Breast epithelium (tissue), 4 donors: ENCODE measurements at places on chromosomes 4 and X. TPM values are rescaled to one million over a fixed set of nuclear protein-coding genes. Genes with fewer than 3 reads are reported as not detected.

DNA sequence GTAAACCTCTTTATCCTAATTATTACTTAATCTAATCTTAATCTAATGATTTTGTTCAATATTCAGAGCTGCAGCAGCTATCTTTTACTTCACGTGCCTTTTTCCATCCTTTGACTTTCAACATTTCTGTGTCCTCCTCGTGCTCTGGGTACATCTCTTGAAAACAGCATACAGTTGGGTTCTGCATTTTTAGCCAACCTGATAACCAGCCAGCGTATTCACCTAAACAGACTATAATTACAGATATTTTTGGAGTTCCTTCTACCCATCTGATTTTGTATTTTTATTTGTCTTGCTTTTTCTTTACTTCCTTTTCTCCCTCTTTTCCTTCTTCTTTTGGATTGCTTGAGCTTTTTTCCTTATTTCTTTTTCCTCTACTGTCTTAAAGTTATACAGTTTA lies 16.2 kb upstream of the JAKMIP1 start:
- DNase-seq: no peak
- H3K4me3 ChIP-seq: no peak overlapping the region
- H3K27ac ChIP-seq: no peak overlapping the region
- no peaks in the 10 kb centered on the region for H3K36me3 ChIP-seq

DNA sequence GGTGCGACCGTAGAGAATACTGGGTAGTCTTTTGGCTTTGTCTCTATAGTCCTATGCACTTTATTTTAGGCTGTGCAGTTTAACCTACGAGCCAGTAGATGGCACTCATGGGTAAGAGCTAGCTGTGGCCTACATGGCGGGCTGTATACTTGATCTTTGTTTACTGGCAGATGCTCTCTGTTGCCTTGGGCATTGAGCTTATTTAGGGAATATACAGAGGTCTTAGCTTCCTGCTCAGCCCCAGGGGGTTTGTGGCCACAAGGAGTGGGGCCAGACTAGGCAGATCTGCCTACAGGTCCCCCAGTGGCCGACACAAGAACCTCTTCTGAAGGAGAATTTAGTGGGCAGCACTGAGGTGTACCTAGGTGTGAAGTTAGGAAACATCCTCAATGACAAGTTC lies 227.6 kb upstream of the HDX start:
- no peak overlapping the region for H3K27ac ChIP-seq
- DNase-seq: no peak
- H3K4me3 ChIP-seq: no peak overlapping the region
- H3K4me1 ChIP-seq: no peaks in the 10 kb centered on the region

GRCh38 chr4:86333236-86333635 lies 26.6 kb downstream of the MAPK10 start:
- no peak overlapping the region for H3K27ac ChIP-seq
- no peaks in the 10 kb centered on the region for H3K27me3 ChIP-seq
- no peak overlapping the region for H3K4me3 ChIP-seq
- H3K4me1 ChIP-seq: no peaks in the 10 kb centered on the region
- H3K36me3 ChIP-seq: no peaks in the 10 kb centered on the region

DNA sequence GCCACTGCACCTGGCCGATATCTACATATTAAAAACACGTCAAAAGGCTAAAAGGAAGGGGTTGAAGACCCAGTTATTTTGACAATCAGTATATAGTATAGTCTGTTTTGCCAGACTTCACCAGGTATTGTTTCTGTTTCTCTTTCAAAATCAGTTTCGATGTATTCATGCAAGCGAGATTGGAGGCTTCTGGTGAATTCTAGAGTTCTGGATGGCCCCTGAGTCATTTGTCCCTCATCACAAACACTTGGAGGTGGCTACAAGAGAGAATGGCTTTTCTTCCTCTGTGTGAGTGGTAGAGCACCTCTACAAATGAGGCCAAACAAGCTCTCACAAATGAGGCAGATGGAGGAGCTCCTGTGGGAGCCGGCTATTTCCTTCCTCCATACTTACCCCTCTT lies 68.6 kb upstream of the ADGRG2 start:
- no peak for DNase-seq
- no peaks in the 10 kb centered on the region for H3K36me3 ChIP-seq
- no peak overlapping the region for H3K27ac ChIP-seq
- no peaks in the 10 kb centered on the region for H3K4me1 ChIP-seq
- no peak overlapping the region for H3K4me3 ChIP-seq
- peaks cover 5% of the 10 kb centered on the region for H3K27me3 ChIP-seq

- H3K27ac ChIP-seq: no peak overlapping the region
- H3K36me3 ChIP-seq: no peaks in the 10 kb centered on the region
- no peaks in the 10 kb centered on the region for H3K27me3 ChIP-seq
- H3K4me3 ChIP-seq: no peak overlapping the region
Measured at GRCh38 chr4:96052827-96053226, 212.9 kb downstream of the PDHA2 start.

DNA sequence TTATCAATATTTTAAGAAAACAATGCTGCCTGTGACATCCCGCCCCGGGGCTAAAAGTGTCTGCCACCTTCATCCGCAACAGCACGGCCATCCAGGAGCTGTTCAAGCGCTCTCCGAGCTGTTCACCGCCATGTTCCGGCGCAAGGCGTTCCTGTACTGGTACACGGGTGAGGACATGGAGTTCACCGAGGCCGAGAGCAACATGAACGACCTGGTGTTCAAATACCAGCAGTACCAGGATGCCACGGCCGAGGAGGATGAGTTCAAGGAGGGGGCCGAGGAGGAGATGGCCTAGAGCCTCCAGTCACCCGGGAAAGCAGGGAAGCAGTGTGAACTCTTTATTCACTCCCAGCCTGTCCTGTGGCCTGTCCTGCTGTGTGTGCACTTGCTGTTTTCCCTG lies 12.1 kb upstream of the KLHL13 start:
- H3K27ac ChIP-seq: no peak overlapping the region
- H3K36me3 ChIP-seq: no peaks in the 10 kb centered on the region
- H3K4me1 ChIP-seq: no peaks in the 10 kb centered on the region
- no peak overlapping the region for H3K4me3 ChIP-seq
- no peaks in the 10 kb centered on the region for H3K27me3 ChIP-seq
- DNase-seq: no peak

DNA sequence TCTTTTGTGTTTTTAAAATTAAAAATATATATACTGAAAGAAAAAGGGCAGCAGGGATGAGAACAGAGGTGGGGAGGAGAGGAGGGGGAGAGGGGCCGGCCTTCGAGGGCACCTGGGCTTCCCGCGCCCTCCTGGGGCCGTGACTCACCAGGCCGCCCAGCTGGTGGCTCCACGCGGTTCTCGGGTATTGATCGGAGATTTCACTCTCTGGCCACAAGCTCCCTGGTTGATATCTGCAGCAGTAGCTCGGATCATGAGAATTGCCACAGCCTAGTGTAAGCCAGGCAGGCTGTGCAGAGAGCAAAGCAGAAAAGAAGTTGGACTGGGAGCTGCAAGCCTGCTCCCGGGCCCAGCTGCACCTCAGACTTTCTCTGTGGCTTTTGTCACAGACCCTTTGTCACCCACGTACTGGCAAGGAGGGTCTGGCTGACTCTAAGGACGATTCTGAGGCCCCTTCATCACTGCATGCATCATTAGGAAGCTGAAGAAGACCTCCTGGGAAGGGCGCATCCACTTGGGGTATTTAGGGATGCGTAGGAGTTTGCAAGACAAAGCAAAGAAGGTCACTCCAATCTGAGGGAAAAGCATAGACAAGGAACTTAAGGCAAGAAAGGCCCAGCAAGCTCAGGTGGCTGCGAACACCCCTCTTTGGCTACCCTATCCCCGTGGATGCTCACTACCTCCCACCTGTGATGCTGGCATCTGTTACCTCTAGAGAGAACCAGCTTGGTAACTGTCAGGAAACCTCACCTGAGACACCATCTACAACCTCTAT lies 71.7 kb downstream of the CPZ start:
- H3K4me3 ChIP-seq: no peak overlapping the region
- H3K4me1 ChIP-seq: no peaks in the 10 kb centered on the region
- no peaks in the 10 kb centered on the region for H3K36me3 ChIP-seq
- H3K27me3 ChIP-seq: no peaks in the 10 kb centered on the region

DMRTC1 gene
- not detected for total RNA-seq

PAGE2B gene
- total RNA-seq: not detected

- no peak overlapping the region for H3K4me3 ChIP-seq
- no peak overlapping the region for H3K27ac ChIP-seq
- no peaks in the 10 kb centered on the region for H3K36me3 ChIP-seq
- H3K27me3 ChIP-seq: no peaks in the 10 kb centered on the region
- no peak for DNase-seq
Measured at GRCh38 chr4:158624889-158625478, 46.7 kb downstream of the C4orf46 start.
